ENCODE measurements at places on chromosomes 13 and 19.

DNA sequence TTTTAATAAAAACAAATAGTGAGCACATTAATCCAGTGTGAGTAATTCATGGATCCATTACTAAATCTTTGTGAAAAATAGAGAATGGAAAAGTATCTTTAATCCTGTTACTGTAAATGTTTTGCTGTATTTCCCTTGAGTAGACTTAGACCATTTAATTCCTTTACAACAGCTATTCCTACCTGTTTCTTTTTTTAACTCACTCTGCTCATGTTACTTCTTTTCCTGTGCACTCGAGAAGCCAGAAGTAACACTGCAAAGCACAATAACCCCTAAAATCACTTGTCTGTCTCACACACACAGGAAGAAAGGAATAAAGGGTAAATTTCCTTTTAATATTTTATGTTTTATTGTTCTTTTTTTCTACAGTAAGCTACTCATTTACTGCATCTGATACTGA is 244.3 kb downstream of the SHISA2 start:
- DNase-seq = no peak

GRCh38 chr13:50451609-50452008 is 391.9 kb downstream of the DLEU7 start:
- no peak for DNase-seq

DNA sequence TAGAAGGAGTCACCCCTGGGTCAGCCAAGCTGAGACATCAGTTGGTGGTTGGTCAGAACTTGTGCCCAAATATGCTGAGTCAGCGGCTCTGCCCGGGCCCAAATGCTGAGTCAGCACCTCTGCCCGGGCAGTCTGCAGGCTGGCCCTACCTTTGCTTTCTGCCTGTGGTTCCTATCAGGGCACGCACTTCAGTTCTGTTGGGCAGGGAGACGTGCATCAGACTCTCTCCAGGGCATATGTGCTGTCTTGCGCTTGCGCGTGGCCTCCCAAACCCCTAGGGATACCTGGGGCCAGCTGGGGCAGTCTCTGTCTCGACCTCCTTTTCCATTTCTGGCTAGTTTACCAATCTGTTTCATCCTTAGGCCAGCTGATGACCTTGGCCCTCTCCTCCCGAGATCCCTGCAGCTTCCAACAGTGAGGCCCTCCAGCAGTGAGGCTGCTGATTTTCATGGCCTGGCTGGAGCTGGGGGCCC is 24.4 kb upstream of the LDLR start:
- no peak for DNase-seq

GRCh38 chr19:17394891-17395415 is 957 bp upstream of the CCDC194 start:
- DNase-seq = no peak

GRCh38 chr13:24450530-24450929 is 62.0 kb downstream of the PARP4 start:
- no peak for DNase-seq

- DNase-seq = no peak
These were observed 5.5 kb upstream of the ZFP36 start for GRCh38 chr19:39401070-39401548.

DNA sequence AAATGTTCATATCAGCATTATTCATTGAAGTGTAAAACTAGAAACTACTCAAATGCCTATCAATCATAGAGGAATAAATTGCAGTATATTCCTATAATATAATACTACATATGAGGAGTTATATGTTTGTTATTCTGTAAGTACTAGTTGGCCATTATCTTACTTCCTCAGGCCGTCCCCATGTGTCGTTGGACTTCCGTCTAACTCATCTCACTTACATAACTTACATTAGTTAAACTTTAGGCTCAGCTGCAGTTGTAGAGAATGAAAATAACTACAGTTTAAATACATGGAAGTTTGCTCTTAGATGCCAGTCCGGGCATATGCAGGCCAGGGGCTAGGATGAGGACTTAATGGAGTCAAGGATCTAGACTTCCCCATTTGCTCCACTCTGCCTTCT is 8.6 kb upstream of the EPSTI1 start:
- no peak for DNase-seq

DNA sequence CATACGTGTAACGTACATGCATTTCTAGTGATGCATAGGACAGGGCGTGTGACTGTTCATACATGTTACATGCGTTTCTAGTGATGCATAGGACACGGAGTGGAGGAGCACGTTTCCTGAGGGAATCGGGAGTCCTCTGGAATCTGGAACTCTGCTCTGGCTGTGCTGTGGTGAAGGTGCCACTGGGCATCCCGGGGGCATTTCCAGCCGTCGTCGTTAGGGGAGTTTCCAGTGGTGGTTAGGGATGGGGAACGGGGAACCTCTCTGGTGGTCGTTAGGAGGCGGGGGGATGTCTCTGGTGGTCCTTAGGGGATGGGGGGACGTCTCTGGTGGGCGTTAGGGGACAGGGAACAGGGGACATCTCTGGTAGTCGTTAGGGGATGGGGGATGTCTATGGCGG is 209.6 kb upstream of the SOX1 start:
- DNase-seq = no peak

DNA sequence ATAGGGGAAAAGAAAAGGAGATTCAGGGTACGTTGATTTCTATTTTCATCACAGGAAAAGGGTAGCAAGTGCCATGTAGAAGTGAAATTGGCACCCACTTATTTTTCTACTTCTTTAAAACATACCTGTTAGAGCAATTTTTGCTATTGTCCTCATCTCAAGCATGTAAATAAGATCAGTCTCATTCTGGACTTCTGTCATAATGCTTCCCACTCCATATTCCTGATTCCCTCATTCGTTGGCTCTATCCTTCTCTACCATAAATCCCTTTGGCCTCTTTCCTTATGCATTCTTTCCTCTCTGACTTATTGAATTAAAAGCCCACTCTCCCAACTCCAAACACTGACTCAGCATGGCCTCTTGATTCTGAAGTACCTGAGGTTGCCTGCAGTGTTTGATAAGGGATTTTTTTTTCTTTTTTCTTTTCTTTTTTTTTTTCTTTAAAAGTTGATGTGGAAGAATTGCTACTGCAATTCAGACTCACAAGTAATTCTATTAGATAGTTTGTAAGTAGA is 465.7 kb downstream of the SLITRK6 start:
- no peak for DNase-seq

DNA sequence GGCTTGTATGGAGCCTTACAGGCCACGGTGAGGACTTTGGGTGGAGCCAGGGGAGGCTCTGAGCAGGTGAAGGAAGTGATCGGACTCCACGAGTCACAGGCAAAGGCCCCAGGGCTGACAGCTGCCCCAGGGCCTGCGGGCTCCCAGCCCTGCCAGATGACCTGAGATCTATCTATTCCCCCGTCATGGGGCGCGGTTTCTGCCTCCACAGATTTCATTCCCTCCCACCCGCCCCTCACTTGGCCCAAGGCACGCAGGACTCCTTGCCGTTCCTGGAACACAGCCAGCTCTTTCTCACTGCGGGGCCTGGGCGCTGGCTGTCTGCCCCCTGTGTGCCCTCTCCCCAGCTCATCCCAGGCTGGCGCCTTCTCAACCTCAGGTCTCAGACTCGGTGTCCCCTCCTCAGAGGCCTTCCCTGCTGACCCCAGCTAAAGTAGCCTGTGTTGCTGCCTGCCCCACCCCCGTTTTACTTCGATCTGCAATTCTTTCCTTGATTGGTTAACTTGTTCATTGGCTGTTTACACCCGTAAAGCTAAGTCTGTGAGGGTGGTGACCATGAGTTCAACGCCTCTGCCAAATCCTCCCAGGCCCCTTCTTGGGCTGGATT is 13.9 kb upstream of the PAK4 start:
- no peak for DNase-seq

DNA sequence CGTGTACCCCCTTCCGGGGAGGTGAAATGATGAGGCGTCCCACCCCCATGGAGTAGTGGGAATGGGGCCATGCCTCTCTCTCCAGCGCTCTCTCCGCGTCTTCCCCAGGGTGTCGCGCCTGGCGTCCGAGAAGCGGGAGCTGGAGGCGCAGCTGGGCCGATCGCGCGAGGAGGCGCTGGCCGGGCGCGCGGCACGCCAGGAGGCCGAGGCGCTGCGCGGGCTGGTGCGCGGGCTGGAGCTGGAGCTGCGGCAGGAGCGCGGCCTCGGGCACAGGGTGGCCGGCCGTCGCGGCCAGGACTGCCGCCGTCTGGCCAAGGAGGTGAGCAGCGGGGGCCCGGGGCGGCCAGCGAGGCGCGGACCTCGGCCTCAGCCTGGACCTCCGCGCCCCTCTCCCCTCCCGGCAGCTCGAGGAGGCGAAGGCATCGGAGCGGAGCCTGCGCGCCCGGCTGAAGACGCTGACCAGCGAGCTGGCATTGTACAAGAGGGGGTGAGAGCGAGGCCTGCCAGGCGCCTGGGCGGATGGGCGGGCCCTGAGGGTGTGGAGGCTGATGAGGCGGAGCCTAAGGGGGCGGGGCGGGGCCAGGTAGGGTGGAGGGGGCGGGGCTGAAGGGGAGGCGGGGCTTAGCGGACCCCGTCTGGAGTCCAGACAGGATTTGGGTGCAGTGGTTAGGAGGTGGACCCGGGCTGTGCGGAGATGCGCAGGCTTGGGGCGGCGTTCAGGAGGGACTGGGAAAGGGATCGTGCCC is 7.7 kb downstream of the PGLYRP1 start:
- peak; percentile 86 for DNase-seq

- DNase-seq = no peak
These were observed 184.0 kb downstream of the SLC7A1 start for GRCh38 chr13:29411481-29411880.

GRCh38 chr19:13051557-13052165 is 51.0 kb downstream of the LYL1 start:
- peak; percentile 11 for DNase-seq

- DNase-seq = no peak
These were observed 11.8 kb upstream of the AKAP8L start for GRCh38 chr19:15430526-15431120.

- DNase-seq = no peak
These were observed 32.4 kb upstream of the CEACAM21 start for GRCh38 chr19:41543582-41543981.

GRCh38 chr13:99981735-99982035 is at the start of gene ZIC2:
ZIC2 (plus strand) TSS chr13:99981784; CDS start chr13:99982065, 281 bp downstream.
- peak; percentile 69 for DNase-seq

DNA sequence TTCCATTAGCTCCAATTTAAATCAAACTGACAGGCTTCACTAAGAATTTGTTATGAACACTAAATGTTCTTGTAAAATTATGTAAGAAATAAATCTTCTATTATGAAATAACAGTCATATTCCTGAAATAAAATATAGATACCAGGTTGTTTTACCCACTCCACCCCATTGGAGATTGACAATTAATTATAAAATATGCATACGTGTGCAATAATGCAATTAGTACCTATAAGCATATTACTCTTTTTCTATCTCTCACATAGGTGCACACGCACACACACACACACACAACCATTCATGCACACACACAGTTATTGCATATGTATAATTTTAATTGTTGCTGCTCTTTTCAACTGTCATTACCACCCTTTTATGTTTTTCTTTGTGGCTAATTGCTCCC is 395.7 kb downstream of the SLITRK5 start:
- DNase-seq = no peak

- DNase-seq = no peak
These were observed 10.4 kb upstream of the MAP2K2 start for GRCh38 chr19:4134351-4134750.
